ENCODE measurements at places on chromosomes 16 and 17.

DNA sequence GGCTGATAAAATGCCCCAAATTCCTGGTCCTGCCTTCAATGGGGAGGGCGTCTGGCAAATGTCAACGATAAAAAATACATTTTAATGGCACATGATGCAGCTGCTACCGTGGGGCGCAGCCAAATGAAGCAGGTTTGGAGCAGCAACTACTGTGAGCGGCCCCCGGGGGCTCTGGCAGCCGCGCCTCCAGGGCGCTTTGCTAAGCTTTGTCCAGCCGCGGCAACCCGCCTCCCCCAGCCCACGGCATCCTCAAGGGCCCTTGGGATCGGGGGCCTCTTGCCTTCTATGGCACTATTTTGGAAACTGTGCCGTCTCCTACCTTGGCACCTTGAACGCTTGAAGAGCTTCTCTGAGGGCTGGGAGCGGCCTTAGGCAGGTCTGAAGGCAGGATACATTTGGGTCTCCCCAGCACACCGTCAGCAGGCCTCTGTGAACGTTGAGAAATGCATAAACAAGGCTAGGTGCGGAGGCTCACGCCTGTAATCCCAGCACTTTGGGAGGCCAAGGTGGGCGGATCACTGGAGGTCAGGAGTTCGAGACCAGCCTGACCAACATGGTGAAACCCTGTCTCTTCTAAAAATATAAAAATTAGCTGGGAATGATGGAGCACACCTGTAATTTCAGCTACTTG lies 25.1 kb downstream of the TBX4 start:
- H3K27ac ChIP-seq = no peak overlapping the region
- H3K27me3 ChIP-seq = no peaks in the 10 kb centered on the region
- no peaks in the 10 kb centered on the region for H3K4me1 ChIP-seq
- DNase-seq = peak; percentile 39
- H3K36me3 ChIP-seq = no peaks in the 10 kb centered on the region

- no peak for DNase-seq
- H3K27me3 ChIP-seq = no peaks in the 10 kb centered on the region
- peaks cover 54% of the 10 kb centered on the region for H3K4me1 ChIP-seq
- peak overlapping the region; percentile 95 for H3K4me3 ChIP-seq
- peaks cover 21% of the 10 kb centered on the region for H3K36me3 ChIP-seq
Observed at GRCh38 chr17:39198186-39198566, 707 bp upstream of the CACNB1 start.

DNA sequence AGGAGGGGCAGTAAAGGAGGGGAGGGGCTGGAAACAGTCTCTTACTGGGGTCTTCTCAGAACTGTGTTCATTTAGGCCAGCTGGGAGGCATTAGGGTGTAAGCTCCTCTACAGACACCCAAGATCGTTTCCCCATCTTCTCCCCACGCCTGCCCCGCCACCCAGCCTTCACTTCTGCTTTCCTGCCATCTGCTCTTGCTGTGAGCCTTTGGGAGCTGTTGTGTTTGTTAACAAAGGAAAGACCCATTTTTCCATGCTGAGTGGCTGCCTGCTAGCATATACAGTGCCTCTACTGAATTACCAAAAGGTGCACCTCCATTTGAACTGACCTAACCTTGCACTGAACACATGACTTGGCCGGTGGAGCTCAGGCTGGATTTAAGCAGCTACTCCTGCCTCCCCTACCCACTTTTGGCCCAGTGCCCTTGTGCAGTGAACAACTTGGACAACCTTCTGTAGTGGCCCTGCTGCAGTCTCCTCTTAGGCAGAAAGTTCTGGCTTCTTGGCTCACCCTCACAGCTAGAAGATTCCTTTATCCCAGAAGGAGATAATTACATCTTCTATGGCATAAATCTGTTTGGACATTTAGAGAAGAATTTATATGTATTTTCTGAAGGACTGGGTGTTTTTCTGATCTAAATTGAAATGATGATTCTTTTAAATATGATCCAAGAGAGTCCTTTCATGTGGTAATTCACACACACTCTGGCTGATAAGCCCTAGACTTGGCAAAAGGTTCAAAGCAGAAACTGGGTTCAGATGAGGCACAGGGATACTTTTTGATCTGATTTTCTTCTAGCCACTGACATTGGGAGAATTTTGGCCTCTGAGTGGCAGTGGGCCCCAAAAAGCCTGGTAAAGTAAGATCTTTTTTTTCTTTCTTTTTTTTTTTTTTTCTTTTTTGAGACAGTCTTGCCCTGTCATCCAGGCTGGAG lies 81.9 kb upstream of the HNF1B start:
- H3K4me3 ChIP-seq = no peak overlapping the region
- H3K4me1 ChIP-seq = no peaks in the 10 kb centered on the region
- no peaks in the 10 kb centered on the region for H3K36me3 ChIP-seq
- peaks cover 3% of the 10 kb centered on the region for H3K27me3 ChIP-seq

GRCh38 chr16:10558746-10559641 lies 21.4 kb downstream of the EMP2 start:
- DNase-seq = peak; percentile 85
- peak overlapping the region; percentile 93 for H3K27ac ChIP-seq
- H3K27me3 ChIP-seq = no peaks in the 10 kb centered on the region
- H3K36me3 ChIP-seq = no peaks in the 10 kb centered on the region
- H3K4me3 ChIP-seq = peak overlapping the region; percentile 46
